IMR-90 (cell line): ENCODE measurements at places on chromosomes 4 and X. TPM values are rescaled to one million over a fixed set of nuclear protein-coding genes. Genes with fewer than 3 reads are reported as not detected.

Gene PARM1
- total RNA-seq = under 0.01 and 0.18 TPM in 2 replicates

Gene PCYT1B
- under 0.01 TPM in 1 of 2 replicates, not detected in the other for total RNA-seq

Gene GALNTL6
- under 0.01 TPM in 1 of 2 replicates, not detected in the other for total RNA-seq

Gene MAGEA1
- not detected in 2 replicates for total RNA-seq

Gene C4orf50
- not detected in 2 replicates for total RNA-seq

Gene MCF2
- total RNA-seq = under 0.01 TPM in 1 of 2 replicates, not detected in the other

Gene PABPC1L2A
- total RNA-seq = not detected in 2 replicates
